ENCODE measurements at places on chromosomes 6 and 20. TPM values are rescaled to one million over a fixed set of nuclear protein-coding genes. Genes with fewer than 3 reads are reported as not detected.
A peak's percentile ranks its signal among the peaks of the same experiment; 100 is the strongest.

Gene FERMT1
- 0.77 TPM for total RNA-seq

Gene CGA
- total RNA-seq, result not detected

DNA sequence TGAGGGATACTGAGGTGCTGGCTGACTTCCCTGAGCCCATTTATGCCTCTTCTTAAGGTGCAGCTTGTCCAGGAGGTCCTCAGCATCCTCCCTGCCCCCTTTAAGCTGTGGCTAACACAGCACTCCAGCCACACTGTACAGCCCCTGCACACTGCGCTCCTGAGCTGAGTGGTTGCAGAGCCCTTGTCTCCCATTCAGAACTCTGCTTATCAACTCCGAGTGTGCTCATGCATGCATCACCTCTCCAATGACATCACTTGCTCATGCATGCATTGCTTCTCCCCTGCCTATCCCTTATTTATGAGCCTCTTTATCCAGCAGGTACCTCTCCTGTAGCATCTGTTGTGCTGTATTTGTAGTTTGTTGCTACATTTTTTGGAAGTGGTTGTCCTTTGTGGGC lies 124.6 kb downstream of the AIG1 start:
- DNase-seq, result no peak
- H3K4me1 ChIP-seq, result no peaks in the 10 kb centered on the region
- no peak overlapping the region for H3K4me3 ChIP-seq
- H3K27me3 ChIP-seq, result no peaks in the 10 kb centered on the region
- H3K36me3 ChIP-seq, result no peaks in the 10 kb centered on the region

DNA sequence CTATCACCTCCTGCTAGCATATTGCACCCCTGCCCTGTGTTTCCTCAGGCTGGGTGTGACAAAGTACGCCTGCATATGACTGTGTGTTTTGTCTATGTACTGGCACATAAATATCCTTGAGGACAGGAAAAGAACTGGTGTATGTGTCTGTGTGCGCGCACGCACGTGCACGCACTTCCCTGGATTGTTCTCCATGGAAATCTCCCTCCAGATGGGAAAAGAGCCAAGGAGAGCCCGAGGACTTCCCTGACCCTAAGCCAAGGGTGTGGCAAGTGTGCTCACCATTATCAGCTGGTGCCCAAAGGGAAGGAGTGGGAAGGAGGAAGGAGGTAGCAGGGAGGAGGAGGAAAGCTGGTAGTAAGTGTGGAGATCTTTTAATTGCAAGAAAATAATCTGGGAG lies 117.6 kb downstream of the HIVEP2 start:
- no peak overlapping the region for H3K27ac ChIP-seq
- H3K4me3 ChIP-seq, result no peak overlapping the region
- H3K4me1 ChIP-seq, result peaks cover 9% of the 10 kb centered on the region
- DNase-seq, result peak; percentile 61

Gene PLN
- 194 TPM for total RNA-seq

Gene MUC21
- total RNA-seq, result not detected

GRCh38 chr20:48326868-48327267 lies 500.9 kb downstream of the PREX1 start:
- no peaks in the 10 kb centered on the region for H3K36me3 ChIP-seq
- DNase-seq, result no peak
- H3K27ac ChIP-seq, result no peak overlapping the region
- H3K27me3 ChIP-seq, result no peaks in the 10 kb centered on the region
- H3K4me3 ChIP-seq, result no peak overlapping the region
- no peaks in the 10 kb centered on the region for H3K4me1 ChIP-seq

Measured in uterus (tissue), 4 donors.